LNCaP clone FGC (cell line): ENCODE measurements at places on chromosomes 5 and 9.

DNA sequence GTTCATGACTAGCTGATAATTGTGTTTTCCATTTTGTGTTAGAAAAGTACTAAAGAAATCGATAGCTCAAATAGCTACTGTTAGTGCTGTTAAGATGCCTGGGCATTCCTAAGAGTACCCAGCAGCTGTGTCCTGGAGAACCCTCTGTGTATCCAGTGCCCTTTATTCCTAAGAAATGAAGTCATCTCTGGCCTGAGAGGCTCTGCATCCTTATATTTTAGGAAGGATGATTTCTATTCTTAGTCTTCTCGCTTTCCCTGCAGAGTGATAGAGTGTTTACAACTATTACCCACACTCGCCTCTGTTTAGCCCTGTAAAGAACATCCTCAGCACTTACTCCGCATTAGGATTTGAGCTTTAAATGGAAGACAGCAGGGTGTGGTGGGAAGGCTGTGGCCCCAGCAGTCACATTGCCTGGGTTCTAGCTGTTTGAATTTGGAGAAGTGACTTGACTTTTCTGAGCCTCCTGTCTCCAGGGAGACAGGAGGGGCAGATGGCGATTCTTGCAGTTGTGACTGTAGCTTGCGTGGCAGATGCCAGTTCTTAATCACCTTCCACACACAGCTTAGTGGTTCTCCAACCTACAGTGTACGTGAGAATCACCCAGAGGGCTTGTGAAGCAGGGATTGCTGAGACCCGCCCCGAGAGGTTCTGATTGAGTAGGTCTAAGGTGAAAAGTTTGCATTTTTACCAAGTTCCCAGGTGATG, 177.2 kb upstream of the PITX1 start:
- DNase-seq: no peak

GRCh38 chr5:27191786-27192510, 153.6 kb upstream of the CDH9 start:
- DNase-seq: no peak

GRCh38 chr9:134406366-134407120, 80.3 kb downstream of the RXRA start:
- DNase-seq: peak; percentile 46

DNA sequence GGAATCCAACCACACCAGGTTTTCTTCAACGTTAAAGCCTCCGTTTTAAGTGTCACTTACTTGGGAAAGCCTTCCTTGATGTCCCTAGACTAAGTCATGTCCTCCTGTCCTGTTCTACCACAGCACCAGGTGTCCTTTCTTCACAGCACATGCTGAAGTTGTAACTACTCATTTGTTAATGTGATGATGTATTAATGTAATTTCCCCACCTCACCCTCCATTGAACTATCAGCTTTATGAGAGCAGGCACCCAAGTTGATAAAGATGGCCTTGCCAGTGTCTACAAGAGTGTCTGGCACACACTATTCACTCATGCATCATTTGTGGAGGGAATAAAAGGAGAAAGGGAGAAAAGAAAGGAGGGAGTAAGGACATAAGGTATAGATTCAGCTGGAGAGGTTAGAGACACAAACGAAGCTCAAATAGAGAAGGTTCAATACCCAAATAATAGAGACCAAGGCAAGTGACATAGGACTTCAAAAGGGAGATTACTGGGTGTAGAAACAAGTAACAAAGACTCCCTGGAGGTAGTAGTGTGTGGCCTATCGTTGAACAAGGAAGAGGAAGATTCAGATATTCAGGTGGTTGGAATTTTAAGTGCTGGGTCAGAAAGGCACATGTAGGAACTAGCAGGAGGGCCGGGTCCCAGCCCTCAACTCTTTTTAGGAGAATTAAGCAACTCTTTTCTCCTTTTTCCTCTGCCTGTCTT, 6.6 kb downstream of the ITK start:
- DNase-seq: no peak

GRCh38 chr9:137809040-137809576, 68.5 kb upstream of the CACNA1B start:
- no peak for DNase-seq
